ENCODE measurements at places on chromosomes 6 and 20. TPM values are rescaled to one million over a fixed set of nuclear protein-coding genes. Genes with fewer than 3 reads are reported as not detected.
A peak's percentile ranks its signal among the peaks of the same experiment; 100 is the strongest.

- no peak for DNase-seq
These were observed 13.5 kb upstream of the CNR1 start for GRCh38 chr6:88179692-88180091.

Gene CD109
- 5.2 TPM for total RNA-seq

Gene RPL10A
- 1,387 TPM for total RNA-seq

GRCh38 chr6:52352239-52353018 is 9.5 kb upstream of the PAQR8 start:
- peak; percentile 10 for DNase-seq

- DNase-seq = peak; percentile 75
These were observed 7.9 kb upstream of the SDCBP2 start for GRCh38 chr20:1336699-1337367.

DNA sequence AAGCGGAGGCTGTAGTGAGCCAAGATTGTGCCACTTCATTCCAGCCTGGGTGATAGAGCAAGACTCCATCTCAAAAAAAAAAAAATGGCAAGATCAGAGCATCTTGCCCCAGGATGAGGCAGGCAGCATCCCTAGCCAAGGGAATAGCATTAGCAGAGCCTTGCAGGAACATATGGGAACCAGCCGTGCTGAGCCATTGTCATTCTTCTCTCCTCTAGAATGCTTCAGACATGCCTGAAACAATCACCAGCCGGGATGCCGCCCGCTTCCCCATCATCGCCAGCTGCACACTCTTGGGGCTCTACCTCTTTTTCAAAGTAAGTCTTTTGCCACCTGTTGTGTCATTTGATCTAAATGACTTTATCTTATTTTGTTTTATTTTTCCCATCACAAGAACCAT is 13.0 kb downstream of the HM13 start:
- DNase-seq = no peak

Gene CRIP3
- not detected for total RNA-seq

GRCh38 chr6:42453654-42454427 is 2.1 kb upstream of the TRERF1 start:
- peak; percentile 61 for DNase-seq

- DNase-seq = no peak
These were observed 157.2 kb downstream of the PTPRT start for GRCh38 chr20:43032459-43032858.

Gene LPA
- 5.7 TPM for total RNA-seq

DNA sequence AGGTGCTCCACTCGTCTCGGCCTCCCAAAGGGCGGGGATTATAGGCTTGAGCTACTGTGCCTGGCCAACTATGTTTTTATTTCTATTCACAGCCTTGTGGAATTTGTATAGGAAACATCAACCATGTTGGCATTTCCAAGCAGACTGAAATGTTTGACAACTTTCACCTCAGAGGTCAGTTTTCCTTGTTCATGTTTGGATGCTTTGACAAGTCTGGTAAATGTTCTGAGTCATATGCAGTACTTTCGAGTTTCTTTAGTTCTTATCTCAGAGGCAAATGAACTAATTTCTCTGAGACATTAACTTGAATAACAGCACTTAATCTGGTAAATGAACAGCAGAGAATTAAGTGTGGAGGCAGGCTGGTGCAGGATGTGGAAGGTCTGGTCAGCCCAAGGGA is 373.4 kb upstream of the SYNCRIP start:
- no peak for DNase-seq

Gene FGD2
- total RNA-seq = 2.0 TPM

- no peak for DNase-seq
These were observed 21.3 kb upstream of the SCGN start for GRCh38 chr6:25630508-25631278.

DNA sequence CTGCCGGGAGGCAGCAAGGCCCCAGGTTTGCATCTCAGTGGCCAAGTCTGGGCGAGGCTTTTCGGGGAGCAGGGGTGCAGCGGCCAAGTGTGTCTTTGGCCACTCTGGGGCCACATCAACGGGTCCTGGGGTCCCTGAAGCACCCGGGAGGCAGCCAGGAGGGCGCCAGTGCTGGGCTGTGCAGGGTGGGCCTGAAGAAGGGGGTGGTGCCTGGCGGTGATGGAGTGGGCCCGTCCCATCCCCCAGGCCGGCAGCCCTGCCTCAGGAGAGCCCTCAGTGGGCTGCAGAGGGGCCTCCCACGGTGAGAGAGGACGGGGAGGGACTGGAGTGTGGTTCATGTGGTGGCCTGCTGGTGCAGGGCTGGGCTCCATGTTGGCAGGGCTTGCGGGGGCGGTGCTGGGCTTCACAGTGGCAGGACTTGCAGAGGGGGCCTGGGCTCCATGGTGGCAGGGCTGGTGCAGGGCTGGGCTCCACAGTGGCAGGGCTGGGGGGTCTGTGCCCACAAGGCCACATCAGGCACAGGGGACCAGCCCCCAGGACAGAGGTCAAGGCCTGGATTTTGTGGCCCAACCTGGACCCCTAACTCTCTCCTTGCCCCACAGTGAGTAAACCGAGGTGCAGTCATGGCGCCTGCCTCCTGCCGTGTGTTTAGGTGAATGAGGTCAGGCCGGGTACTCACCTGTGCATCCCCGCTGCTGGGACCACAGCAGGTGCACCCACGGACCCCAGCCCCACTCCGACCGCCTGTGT is 10.5 kb upstream of the BHLHE23 start:
- no peak for DNase-seq

GRCh38 chr6:134884752-134885151 is 65.1 kb downstream of the ALDH8A1 start:
- DNase-seq = no peak

Gene PRPH2
- 0.48 TPM for total RNA-seq

DNA sequence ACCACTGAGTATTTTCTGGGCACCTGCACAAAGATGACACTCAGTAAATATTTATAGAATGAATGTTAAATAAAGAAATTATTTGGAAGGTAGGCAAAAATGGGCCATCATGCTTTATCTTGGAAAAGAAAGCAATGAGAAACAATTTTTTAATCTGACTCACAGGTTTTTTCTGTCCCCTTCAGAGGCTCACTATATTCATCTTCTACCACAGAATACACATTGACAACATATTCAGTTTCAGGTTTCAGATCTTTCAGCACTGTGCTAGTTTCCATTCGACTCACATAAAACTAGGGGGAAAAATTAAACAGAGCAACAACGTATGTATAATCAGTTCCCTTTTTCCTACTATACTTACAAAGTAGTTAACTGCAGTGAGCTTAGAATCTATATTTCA is 58.3 kb downstream of the COL12A1 start:
- DNase-seq = no peak

Gene CFB
- total RNA-seq = 21.2 TPM

Gene BMP7
- total RNA-seq = 0.95 TPM

Gene COL20A1
- total RNA-seq = not detected

GRCh38 chr6:164106345-164106769 is 691.8 kb downstream of the QKI start:
- no peak for DNase-seq

GRCh38 chr6:112396221-112396620 is 49.1 kb downstream of the RFPL4B start:
- no peak for DNase-seq

Gene KIF13A
- 63.9 TPM for total RNA-seq

GRCh38 chr6:119915971-119916370 is 566.4 kb upstream of the MAN1A1 start:
- no peak for DNase-seq

DNA sequence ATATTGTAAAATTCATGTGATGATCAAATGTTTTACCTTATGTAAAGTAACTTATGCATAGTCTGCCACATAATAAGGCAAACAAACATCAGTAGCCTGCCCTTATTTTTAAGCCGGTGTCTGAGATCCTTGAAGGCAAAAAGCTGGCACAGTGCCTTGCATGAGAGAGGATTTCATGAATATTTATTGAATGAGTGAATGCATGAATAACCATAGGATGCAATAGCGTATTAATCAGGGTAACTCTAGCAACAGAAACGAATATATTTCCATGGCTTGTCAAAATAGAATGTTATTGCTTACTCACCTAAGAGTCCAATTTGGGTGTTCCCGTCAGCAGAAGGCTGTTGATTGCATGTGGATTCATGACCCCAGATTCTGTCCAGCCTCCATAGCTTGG is 34.9 kb downstream of the BTBD3 start:
- DNase-seq = no peak

GRCh38 chr20:37729452-37729851 is 35.6 kb downstream of the CTNNBL1 start:
- no peak for DNase-seq

DNA sequence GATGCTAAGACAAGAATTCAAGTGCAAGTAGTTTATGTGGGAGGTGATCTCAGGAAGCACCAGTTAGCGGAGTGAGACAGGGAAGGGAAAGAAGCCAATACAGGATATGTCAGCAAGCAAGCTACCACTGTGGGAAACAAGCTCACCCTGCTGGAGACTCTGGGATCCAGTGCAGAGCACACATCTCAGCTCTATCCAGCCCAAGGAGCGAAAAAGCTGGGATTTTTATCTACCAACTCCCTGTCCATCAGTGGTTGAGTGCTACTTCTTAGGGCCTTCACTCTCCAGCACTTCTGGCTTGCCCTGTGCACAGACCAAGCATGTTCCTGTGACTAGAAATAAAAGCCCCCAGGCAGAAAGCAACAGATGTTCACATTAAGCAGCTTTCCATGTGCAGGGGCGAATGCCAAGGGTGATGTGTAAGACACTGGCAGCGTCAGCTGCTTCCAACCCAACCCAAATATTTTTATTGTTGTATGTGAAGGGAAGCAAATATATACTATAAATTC is 10.8 kb upstream of the RNF24 start:
- DNase-seq = no peak

- no peak for DNase-seq
These were observed 54.2 kb upstream of the TRIM26 start for GRCh38 chr6:30267423-30267822.

DNA sequence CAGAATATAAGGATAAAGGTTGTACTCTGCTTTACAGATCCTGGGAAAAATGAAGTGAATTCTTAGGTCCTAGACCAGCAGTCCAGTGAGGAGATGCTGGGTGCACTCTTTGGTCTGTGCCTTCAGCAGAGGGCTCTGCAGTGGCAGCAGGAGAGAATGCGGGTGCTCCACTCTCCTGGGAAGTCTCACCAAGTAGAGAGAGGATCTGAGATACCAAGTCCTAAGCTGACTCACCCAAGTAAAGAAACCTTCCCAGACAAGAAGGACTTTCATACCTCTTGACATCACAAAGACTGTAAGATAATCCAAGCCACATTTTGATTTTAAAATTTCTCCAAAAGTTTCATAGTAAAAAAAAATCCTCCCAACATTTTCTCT is 116.9 kb upstream of the EMILIN3 start:
- no peak for DNase-seq

DNA sequence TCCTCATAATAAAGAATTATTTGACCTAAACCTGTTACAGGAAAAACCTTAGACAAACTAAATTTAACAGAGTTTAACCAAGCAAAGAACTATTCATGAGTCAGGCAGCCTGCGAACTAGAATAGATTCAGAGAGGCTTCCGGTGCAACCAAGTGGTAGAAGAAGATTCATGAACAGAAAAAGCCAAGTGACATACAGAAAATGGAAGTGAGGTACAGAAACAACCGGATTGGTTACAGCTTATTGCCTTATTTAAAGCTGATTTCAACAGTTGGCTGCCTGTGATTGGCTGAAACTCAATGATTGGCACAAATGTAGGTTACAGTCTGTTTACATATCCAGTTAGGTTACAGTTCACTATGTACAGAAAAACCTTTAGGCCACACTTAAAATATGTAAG is 10.1 kb downstream of the PPP1R3G start:
- no peak for DNase-seq

- DNase-seq = no peak
These were observed 114.2 kb downstream of the COL12A1 start for GRCh38 chr6:75091467-75092190.

DNA sequence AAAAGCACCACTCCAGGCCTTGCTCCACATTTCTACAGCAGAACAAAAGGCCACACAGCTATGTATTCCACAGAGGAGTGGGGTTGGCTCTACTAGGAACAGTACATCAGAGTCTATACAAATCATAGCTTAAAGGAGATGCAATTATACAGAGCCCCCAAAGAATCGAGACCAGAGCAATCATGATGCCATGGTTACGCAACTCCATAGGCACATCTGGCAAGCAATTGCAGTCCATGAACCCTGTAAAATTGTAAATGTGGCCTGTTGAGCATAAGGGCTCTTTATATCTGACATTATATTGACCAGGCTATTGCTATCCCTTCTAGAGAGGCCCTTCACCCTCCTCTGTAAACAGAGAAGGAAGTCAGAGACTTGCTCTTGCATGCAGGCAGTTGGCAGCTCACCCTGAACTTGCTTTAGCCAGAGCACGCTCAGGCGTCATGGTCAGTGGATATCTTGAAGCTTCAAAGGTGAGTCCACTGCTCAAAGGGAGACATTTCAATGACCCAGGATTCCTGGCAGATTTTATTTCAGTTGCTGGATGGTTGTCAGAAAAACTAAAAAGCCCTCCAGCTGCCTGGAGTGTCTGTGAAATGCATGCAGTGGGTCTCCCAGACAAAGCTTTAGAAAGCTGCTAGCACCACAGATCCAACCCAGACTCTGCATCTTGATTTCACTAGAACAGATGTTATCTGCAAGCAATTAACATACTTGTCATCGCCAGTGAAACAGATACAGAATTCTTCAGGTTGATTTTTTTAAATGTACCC is 357.2 kb downstream of the CENPW start:
- no peak for DNase-seq

DNA sequence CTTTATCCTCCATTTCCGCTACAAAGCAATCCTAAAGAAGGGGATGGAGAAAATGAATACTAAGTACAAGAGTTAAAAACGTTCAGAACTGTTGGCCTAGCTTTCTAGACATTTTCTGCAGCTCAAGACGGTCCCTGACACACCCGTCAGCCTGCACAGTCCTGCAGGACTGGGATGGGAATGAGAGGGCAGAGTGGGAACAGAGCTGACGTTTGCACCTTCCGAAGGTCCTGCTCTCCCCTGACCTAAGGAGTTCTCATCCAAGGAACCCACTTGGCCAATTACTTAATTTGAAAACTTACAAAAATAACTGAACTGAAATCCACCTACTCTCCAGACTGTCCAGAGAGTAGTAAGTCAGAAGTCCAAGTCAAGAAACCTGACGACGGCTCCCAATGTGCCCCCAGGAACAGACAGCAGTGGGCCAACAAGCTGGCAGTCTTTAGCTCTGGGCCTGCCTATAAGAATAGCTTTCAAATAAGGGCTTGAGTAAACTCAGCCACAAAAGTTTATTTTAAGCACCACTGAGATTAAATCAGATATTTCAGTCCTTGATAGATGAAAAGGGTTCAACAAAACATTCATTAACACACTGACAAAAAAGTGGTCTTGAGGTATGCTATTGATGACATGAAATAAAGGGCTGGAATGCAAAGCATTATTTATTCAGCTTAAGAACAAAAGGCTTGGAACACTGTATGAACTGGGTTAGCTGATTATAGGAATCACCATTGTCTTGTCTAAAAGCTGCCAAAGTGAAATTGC is 76.8 kb downstream of the CNKSR3 start:
- DNase-seq = no peak

Gene ELOVL4
- 1.5 TPM for total RNA-seq

DNA sequence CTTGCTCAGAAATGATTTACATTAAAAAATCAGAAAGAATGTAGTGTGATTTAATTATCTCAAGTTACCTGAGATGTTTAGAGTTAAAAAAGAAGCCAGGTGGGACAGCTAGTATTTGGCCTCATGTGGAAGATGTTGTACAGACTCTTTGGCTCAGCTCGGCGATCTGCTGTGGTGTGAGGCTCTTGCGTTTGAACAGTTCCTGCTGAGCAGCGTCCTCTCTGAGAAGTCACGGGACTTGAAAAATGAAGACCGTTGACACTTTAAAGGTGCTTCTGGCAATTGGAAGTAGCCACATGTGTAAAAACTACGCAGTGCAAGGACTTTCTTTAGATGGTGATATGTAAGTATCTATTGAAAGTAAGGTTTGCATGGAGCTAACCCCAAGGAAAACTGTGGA is 169.0 kb downstream of the BACH2 start:
- DNase-seq = no peak

All from adrenal gland (tissue), 19 donors.